Sciatic nerve (tissue), 2 donors: ENCODE measurements at places on chromosomes 12 and 14. TPM values are rescaled to one million over a fixed set of nuclear protein-coding genes. Genes with fewer than 3 reads are reported as not detected.
A peak's percentile ranks its signal among the peaks of the same experiment; 100 is the strongest.

GRCh38 chr12:22702690-22703089 lies 77.7 kb downstream of the ETNK1 start:
- DNase-seq: no peak

DNA sequence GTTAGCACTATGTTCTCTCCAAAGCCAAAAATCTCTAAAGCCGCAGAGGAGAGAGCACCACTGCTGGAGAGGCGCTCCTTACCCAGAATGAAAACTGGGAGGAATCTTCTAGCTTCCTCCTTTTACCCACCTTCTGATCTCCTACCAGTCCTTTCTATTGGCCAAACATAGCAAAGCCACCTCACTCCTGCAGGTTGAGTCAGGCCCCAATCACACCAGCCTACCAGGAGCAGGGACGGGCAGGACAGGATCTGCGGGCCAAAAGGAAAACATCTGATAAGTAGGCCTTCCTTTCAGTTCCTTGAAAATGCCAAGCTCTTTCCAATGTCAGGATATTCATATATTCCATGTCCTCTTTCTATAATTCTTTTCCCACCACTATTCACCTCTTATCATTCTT lies 197.7 kb upstream of the CNOT2 start:
- no peak for DNase-seq

DNA sequence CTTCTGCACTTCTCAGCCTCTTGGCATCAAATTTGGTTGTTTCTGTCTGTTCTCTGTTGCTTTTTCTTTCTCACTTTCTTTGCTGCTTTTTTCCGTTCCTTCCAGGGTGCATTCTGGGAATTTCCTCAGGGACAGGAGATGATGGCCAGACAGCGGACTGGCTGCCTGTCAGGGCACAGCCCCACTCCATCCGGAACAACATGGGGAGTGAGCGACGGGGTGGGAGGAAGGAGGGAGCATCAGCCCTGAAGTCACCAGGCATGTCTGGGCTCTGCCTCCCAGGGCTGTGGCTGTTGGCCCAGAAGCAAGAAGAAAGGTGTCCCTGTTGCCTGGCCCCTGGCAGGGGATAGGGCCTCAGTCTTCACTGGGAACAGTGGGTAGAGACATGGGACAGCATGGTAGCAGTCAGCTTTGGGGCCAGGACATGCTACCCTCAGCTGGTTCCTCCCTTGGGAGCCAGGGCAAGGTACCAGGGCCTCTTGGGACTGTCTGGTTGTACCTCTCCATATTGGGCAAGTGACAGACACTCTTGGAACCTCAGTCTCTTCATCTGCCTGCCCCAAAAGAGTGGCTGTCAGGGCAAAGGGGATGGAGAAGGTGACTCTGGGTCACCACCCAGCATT lies 8.6 kb downstream of the PGF start:
- DNase-seq: no peak

DNA sequence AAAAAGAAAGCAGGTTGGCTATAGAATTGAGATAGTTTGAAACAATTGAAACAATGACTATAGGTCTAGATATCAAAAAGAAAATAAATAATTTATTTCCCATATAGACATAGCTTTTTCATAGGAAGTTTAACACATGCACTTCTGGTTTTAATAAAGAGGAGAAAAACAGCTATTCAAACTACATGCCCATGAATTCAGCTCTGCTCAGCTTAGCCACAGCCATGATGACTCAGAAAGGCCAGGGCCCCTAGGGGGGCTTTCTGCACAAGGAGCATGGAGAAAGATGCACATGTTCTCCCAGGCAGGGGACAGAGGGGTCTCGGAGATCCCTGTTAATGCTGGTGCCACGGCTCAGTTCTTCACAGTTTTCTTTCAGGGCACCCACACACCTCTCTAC lies 114.0 kb downstream of the GALC start:
- DNase-seq: no peak

DNA sequence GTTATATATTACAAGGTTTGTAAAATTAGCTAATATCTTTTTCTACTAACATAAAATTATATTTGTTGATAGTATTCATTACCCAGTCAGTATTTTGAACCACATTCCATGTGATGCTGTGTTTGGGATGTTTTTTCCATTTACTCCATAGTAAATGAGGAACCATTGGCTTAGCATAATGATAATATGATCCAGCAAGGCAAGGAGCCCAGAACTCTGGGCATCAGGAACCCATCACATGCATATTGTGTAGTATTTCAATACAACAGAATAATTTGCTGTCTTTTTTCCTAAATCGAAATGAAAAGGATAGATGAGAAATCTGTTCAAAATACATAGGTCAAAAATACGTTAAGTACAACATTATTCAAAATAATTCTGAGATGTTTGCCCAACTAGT lies 48.7 kb upstream of the GARIN2 start:
- DNase-seq: no peak

DNA sequence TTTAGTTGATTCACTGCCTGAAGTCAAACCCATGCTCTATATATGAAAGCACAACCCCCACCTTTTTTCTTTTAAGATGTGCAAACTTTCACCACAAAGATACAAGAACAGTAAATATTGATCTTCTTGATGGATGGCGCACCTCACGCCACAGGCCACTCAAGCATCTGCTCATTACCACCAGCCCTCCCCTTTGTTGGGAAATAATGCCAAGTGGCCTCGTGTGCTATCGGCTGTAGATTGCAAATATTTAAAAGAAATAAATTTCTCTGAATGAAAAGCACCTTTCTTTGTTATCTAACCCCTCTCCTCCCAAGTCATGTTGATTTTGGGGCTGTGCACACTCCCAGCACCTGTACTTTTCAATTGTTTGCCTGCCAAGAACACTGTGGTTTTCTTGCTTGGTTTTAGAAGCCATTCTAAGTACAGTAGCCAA lies 122.7 kb downstream of the C12orf42 start:
- DNase-seq: no peak

DNA sequence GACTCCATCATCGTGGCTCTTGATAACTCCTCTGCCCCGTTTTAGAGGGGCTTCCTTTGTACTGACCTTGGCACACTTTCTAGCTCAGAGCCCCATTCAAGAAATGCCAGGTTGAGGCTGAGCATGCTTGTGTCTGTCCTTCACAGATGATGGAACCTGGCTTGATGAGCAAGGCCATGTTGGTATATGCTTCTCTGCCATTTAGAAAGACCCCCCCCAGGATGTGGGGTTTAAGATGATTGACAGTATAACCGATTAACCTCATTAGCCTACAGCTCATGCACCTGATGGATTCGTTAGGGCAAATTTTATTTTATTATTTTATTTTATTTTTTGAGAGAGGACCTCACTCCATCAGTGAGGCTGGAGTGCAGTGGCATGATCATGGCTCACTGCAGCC lies 21.0 kb downstream of the BATF start:
- DNase-seq: no peak

GRCh38 chr12:124165695-124166094 lies 129.2 kb upstream of the RFLNA start:
- no peak for DNase-seq

GRCh38 chr12:124524231-124524925 lies 43.0 kb downstream of the NCOR2 start:
- DNase-seq: no peak

DNA sequence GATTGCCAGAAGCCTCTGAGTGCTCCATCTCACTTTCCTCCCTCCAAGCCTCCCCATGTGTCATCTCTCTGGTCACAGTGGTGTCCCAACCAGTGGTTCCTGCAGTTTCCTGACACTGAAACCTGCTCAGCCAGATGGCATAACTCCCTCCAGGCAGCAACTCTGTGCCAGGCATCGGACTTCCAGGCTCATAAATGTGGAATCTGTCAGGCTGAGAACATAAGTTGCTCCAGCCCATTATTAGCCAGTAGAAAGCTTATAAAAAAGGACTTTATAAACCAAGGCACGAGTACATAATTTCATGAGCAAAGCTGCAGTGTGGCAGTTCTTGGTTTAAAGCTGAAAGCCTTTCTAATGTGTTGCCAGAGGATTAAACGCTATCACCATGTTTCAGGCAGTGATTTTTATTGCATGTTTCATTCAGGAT lies 194.3 kb downstream of the DACT1 start:
- DNase-seq: no peak

DNA sequence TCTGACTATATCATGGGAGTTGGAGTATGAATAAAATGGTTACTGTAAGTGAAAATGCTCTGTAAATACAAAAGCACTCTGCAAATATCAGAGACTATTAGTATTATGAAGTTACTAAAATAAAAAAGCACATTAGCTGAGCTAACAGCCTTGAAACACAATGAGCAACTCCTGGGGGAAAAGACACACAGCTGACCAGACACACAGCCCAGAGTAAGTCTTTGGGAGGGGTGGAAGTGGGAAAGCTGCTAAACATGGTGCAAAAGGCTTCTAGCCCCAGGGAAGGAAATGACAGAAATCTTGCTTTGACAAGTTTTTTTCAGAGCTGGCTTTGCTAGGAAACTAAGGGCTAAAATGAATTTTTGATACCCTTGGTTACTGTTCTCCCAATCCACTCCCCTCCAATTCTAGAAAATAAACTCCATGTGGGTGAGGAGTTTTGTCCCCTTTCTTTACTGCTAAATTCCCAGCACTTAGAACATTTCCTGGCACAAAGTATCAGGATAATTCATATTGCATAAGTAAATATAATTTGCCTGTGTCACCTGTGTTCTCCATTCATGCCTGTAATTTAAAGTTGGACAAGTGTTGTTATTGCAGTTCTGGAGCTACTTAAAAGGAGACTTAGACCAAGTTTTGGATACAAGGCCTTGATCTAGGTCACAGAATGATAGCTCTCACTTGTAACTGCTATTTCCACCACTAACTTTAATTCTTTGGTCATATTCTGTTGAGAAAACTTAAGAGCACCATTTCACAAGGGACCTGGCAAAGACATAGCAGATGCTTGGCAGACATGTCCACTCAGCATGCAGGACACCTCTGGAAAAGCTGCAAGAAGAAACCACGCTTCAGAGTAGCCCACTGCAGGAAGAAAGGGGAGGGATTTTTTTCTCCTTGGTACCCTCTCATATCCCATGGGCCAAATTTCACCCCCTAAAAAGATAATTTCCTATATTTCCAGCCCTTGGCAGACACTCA lies 19.0 kb upstream of the RAB3IP start:
- no peak for DNase-seq

GRCh38 chr12:108630481-108631207 lies 3.0 kb downstream of the SELPLG start:
- peak; percentile 39 for DNase-seq

- no peak for DNase-seq
Measured at GRCh38 chr12:69007855-69008351, 74.9 kb upstream of the CPM start.

- DNase-seq: peak; percentile 64
Measured at GRCh38 chr12:1972856-1973317, 31.4 kb downstream of the DCP1B start.

- no peak for DNase-seq
Measured at GRCh38 chr14:102295270-102295669, 9.7 kb downstream of the MOK start.

- DNase-seq: no peak
Measured at GRCh38 chr14:61661471-61662400, 33.6 kb upstream of the HIF1A start.

- DNase-seq: no peak
Measured at GRCh38 chr12:89733579-89734201, 25.1 kb upstream of the ATP2B1 start.

DNA sequence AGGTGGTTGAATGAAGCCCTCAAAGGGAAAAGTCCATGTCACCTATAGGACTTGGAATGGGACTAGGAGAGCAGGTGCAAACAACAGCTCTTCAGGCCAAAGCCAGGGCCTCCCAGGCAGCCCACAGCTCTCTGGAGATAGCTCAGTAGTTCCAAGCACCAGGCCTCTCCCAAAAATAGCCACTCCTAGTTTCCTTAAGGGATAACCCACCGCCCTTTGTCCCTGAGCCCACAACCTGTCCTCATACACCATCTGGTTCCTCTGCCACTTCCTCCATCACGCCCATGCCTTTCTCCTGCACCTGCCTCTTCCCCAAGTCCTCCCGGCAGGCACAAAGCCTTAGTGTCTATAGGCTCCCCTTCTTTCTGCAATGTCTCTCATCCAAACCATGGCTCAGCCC lies 2.1 kb downstream of the RAB15 start:
- DNase-seq: peak; percentile 35

DNA sequence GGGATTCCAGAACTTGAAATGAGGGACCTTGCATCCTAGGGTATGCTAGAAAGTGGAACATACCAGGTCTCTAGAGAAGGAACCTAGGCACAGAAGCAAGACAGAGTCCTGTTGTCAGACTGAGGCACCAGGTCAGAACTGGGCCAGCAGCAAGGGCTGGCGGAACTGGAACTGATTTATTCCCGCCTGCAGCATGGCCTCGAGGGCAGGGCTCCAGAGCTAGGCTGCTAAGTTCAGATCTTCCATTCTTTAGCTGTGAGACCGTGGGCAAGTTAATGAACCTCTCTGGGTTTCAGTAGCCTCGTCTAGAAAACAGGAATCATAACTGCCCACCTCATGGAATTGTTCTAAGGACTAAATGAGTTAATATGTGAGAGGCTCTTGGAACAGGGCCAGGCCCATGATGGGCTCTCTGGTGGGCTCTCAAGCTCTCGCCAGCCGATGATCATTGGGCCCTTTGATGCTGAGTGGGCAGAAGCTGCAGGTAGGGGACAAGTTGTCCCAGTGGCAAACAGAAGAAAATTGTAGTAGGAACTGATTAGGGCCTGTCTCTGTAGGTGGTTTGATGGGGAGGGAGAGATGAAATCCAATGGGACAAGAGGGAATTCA lies 199.8 kb downstream of the ZFP36L1 start:
- no peak for DNase-seq

- DNase-seq: no peak
Measured at GRCh38 chr12:108930155-108930554, 50.3 kb downstream of the DAO start.

GRCh38 chr12:45075587-45076282 lies 24.8 kb upstream of the DBX2 start:
- no peak for DNase-seq

DNA sequence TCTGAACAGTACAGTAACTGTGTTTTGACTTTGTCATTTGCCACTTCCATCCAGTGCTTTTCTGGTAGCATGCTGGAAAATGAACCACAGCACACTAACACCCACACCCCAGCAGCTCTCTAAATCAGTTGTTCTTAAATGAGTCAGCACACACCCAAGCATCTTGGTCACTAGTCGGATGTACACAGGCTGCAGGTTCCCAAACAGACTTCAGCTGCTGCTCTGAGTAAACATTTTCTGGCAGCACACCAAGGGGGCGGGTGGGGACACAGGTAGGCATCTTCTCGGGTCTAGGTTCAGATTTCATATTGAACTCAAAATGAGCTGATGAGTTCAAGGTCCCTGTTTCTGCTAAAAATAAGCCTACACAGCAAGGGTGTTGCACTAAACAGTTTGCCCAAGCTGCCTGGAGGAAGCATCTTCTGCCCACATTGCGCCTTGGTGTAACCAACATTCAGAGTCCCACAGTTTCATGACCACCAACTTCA lies 39.8 kb downstream of the IFNG start:
- no peak for DNase-seq

Gene COQ5
- 26.4 TPM for total RNA-seq

Gene ACOT6
- not detected for total RNA-seq

Gene SLC25A29
- total RNA-seq: 86.8 TPM

Gene NPFF
- total RNA-seq: not detected

Gene NUDT4
- 50.0 TPM for total RNA-seq

Gene RASSF8
- total RNA-seq: 132 TPM
